T-helper 9 cell (primary cell): ENCODE measurements at places on chromosomes 12 and 14.

DNA sequence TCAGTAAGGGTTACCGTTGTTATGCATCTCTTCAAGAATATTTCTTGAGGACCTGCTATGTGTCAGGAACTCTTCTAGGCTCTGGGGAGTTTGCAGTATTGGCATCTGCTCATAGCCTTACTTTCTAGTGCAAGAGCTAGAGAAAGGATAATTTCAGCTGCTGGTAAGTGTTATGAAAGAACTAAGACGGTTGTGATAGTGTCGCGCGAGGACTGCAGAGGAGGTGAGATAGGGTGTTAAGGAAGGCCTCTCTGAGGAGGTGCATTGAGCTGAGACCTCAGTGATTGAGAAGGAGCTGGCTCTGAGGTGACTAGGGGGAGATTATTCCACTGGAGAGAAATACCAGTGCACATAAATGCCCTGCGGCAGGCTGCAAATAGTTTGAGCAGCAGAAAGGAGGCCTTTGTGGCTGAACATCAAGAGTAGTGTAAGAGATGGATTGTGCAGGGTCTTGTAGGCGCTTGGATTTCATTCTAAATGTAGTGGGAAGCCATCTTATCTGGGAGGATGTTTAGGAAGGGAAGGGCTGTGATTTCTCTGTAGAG is 824 bp downstream of the DDX55 start:
- DNase-seq, result no peak

DNA sequence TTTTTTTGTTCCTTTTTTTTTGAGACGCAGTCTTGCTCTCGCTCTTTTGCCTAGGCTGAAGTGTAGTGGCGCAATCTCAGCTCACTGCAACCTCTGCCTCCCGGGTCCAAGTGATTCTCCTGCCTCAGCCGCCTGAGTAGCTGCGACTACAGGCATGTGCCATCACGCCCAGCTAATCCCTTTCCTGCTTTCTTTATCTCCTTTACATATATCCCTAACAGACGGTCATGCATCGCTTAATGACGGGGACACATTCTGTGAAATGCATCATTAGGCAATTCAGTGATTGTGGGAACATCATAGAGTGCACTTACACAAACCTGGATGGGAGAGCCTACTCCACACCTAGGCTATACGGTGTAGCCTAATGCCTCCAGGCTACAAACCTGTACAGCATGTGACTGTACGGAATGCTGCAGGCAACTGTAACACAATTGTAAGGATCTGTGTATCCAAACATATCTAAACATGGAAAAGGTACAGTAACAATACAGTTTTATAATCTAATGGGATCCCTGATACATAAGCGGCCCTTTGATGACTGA is 32.8 kb downstream of the NOS1 start:
- DNase-seq, result no peak

DNA sequence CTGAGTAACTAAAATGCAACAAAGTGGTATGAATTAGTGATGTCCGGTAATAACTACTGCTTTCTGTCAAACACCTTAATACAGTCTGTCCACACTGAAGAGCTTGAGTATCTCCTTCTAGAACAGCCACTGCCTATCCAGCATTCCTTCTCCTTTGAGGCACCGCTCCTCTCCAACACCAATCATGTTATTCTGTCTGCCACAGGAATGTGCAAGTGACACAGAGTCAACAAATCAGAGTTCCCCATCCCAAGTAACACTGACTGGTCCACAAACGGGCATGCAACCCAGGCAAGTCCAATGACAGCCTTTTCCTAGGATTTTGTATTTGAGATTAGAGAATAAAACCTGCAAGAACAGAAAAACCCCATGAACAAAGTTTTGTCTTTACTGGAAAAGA is 3.8 kb downstream of the GXYLT1 start:
- no peak for DNase-seq

DNA sequence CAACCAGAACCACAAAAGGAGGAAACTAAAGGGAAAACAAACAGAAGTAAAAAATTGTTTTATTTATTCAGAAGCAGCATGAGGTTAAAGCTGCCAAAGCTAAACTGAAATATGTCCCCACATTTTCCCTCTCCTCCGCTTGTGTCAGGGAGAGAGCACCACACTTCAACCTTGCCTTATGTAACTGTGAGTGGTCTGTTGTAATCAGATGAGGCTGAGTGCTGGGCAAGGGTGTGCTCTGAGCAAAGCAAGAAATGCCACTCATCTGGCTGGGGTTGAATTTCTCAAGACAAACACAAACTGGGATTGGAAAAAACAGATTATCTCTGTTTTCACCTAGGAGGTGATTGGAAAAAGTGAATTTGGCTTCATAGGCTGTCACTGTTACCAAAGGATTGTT is 12.2 kb downstream of the CAPZA3 start:
- no peak for DNase-seq

- no peak for DNase-seq
Observed at GRCh38 chr12:118746176-118746575, 235.2 kb upstream of the SRRM4 start.

- no peak for DNase-seq
Observed at GRCh38 chr12:16473610-16474326, 126.3 kb downstream of the MGST1 start.

- no peak for DNase-seq
Observed at GRCh38 chr14:68341411-68342212, 451.3 kb downstream of the ZFP36L1 start.

- no peak for DNase-seq
Observed at GRCh38 chr12:14157088-14157747, 175.8 kb upstream of the GRIN2B start.

DNA sequence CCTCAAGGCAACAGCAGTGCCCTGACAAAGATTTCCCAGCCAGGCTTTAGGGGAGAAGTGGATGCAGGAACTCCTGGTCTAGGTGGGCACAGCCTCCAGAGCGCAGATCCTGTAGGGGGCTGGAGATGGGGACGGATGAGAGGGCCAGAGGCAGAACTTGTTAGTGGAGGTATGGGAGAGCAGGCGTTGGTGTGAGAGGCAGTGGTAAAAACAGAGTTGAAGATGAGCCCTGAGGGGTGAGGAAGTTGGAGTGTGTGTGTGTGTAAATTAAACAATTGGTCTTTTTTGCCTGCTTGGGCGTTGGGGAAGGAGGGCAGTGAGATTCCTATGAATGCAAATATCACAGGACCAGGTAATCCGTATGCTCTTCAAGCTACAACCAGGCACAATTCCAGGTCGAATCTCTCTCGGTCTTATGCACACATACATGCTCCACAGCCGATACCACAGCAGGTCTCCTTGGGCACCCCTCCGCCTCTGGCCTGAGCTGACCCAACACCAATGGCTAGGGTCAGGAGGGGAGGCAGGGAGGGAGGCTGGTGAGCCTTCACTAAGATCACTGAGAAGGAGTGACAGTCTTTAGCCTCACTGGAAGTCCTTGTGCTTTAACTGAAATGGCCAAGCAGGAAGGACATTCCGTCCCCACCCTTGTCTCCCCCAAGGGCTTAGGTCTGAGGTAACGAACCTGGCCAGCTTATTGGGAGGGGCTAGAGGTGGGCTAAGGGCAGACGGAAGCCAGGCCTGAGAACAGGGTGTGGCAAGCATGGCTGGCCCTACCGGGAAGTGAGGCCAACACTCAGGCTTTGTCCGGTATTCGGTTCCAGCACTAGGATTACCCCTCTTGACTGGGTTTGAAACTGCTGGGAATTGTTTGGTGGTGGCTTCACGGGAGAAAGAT is 1.5 kb upstream of the KRT7 start:
- DNase-seq, result no peak

DNA sequence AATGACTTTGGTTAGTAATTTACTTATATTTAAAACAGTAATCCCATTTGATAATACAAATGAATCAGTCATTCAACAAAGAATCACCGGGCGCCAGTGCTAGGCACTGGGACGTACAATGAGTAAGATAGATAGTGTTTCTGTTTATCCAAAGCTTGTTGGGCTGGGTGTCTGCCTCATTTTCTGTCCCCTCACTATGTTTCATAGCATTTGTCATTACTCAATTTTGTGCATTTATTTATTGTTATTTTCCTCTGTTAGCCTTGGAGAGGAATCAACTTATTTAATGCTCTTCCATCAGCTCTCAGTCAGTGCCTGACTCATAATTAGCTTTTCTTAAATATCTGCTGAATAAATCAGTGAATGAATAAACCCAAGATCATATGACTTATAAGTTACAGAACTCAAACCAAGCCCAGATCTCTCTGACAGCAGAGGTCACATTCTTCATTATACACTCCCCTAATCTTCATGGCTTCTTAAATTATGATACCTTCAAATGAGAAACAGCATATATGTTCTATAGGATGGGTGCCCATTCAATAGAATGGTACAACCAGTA is 86.2 kb downstream of the TSPAN8 start:
- DNase-seq, result no peak

- DNase-seq, result no peak
Observed at GRCh38 chr12:2677142-2677880, 117.5 kb upstream of the FKBP4 start.

GRCh38 chr12:20194171-20194570 is 174.2 kb upstream of the PDE3A start:
- DNase-seq, result no peak

DNA sequence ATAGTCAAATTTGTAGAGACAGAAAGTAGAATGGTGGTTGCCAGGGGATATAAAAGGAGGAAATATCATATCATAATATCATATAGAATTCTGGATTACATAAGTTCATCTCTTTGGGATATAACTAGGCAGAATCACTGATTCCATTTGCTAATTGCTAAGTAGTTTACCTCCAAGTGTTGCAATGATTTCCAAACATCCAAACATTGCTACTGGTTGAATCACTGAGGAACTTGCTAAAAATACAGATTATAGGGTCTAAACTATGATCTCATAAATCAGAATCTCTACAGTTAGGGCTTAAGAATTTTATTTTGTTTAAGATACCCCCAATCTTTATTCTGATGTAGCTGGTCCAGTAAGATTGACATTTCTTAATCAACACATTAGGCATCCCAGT is 16.1 kb upstream of the TAS2R42 start:
- no peak for DNase-seq

- no peak for DNase-seq
Observed at GRCh38 chr12:46109343-46110222, 119.2 kb upstream of the SCAF11 start.

- DNase-seq, result no peak
Observed at GRCh38 chr14:24813819-24814259, 179.8 kb upstream of the GZMB start.

DNA sequence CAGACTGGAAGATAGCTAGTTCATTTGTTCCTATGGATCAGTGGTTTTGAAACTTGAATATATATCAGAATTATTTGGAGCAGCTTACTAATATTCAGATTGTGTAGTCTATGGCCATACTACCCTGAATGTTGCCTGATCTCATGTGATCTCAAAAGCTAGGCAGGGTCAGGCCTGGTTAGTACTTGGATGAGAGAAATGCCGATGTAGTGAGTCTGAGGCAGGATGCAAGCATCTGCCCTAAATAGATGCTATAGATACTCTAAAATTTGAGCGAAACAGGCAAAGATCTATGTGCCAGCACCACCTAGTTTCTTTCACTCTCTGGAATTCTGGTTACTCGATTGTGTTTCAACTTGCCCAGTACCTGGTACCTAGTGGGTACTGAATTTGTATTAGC is 40.9 kb downstream of the FRMD6 start:
- no peak for DNase-seq

GRCh38 chr12:85076688-85077430 is 40.7 kb downstream of the LRRIQ1 start:
- no peak for DNase-seq

DNA sequence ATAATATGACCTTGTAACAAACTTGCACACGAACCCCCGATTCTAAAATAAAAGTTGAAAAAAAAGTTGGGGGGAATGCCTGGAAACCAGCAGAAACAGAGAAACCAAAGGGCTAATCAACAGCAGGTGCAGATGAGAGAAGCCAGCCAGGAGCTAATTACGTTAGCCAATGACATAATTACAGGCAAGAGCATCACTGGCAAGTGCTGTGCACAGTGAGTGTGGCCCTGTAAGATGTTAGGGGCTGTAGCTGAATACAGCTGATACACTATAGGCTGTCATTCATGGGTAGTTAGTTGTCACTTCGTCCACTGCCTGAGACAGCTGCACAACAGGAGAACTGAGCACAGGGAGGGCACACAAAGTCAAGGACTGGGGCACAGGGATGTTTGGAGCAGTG is 7.3 kb upstream of the FGF23 start:
- no peak for DNase-seq

- DNase-seq, result no peak
Observed at GRCh38 chr14:34650786-34651584, 21.0 kb upstream of the SNX6 start.

DNA sequence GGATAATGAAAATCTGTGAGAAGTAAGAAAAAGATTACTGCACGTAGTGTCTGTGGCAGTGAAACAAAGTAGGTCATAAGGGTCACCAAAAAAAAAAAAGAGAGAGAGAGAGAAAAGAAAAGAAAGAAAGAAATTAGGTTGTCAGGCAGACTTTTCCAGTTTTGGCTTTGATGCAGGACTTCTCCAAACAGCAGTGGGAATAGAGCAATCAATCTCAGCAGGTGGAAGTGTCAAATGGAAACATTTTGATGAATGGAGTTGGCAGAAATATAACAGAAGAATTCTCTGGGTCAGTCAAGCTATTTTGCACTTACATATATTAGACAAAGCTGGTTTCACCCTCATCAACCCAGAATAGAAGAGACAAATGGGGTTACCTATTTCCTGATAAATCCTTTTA is 745.8 kb downstream of the SLC6A15 start:
- DNase-seq, result no peak

GRCh38 chr12:100020370-100020769 is 35.6 kb upstream of the ANKS1B start:
- DNase-seq, result no peak

GRCh38 chr12:58819345-58819744 is 101.0 kb downstream of the LRIG3 start:
- no peak for DNase-seq

DNA sequence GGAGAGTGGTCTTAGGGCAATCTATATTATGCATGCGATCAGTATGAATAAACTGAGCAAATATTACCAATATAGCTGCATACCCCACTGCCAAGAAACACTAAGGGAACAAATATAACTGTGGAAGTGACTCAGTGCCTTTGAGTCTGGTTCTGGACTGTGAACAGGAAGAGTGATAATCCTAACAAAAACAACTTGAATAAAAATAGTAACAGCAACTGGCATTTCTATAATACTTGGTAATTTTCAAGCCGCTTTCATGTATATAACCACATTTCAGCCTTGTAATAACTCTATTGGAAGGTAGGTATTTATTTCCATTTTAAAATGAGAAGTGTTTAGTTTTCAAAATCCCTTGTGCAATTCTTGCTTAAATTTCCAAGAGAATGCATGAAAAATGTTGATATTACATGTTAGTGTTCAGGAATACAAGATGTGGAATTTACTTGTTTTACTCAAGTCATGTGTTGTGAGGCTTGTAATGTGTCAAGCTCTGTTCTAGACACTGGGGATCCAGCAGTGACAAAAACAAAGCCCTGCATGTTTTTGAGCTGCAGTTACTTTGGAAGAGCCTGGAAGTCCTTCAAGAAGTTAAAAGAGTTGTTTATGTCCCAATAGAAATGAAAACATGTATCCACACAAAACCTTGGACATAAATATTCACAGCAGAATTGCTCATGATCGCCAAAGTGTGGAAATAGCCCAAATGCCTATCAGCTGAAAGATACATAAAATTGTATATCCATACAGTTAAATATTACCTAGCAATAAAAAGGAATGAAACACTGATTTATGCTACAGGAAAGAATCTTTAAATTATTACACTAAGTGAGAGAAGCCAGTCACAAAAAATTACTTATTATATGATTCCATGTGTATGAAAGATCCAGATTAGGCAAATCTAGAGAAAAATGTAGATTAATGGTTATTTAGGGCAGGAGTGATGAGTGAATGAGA is 338.1 kb upstream of the TMEM132C start:
- DNase-seq, result no peak

- no peak for DNase-seq
Observed at GRCh38 chr12:48021485-48022179, 17.4 kb upstream of the COL2A1 start.

- DNase-seq, result no peak
Observed at GRCh38 chr12:66154776-66155175, 15.0 kb downstream of the TMBIM4 start.
